ENCODE measurements at places on chromosomes 2 and 18.
A peak's percentile ranks its signal among the peaks of the same experiment; 100 is the strongest.

- DNase-seq = no peak
Measured at GRCh38 chr18:55420665-55421307, 167.2 kb downstream of the TCF4 start.

- DNase-seq = peak; percentile 59
Measured at GRCh38 chr2:236052926-236053821, 115.0 kb downstream of the GBX2 start.

DNA sequence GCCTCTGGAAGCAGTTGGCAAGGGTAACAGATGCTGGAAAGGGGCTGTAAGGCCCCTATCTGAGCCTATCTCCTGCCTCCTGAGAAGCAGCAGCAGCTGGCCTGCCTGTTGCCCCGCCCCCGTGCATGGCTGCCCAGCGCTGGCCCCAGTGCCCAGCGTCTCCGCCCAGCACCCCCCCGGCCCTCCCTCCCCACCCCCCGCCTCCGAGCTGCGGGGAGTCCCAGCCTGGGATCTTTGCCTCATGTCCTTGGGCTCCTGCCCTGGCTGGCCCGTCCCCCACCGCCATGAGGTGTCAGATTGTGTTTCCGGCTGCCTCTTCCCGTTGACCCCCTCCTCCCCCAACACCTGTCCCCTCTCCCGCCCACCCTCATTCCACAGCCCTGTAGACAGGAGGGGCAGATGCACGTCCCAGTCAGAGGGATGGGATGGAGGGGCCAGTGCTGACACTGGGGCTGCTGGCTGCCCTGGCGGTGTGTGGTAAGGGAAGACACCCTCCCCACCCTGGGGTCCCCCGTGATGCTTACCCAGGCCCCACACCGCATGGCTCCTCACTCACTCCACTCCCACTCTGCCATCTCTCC is at the start of gene CHRND:
Gene CHRND, plus strand, starts transcription at position 370 of the 581 bp plus-strand sequence. Its CDS starts 56 bp downstream, at position 426.
- DNase-seq = no peak

DNA sequence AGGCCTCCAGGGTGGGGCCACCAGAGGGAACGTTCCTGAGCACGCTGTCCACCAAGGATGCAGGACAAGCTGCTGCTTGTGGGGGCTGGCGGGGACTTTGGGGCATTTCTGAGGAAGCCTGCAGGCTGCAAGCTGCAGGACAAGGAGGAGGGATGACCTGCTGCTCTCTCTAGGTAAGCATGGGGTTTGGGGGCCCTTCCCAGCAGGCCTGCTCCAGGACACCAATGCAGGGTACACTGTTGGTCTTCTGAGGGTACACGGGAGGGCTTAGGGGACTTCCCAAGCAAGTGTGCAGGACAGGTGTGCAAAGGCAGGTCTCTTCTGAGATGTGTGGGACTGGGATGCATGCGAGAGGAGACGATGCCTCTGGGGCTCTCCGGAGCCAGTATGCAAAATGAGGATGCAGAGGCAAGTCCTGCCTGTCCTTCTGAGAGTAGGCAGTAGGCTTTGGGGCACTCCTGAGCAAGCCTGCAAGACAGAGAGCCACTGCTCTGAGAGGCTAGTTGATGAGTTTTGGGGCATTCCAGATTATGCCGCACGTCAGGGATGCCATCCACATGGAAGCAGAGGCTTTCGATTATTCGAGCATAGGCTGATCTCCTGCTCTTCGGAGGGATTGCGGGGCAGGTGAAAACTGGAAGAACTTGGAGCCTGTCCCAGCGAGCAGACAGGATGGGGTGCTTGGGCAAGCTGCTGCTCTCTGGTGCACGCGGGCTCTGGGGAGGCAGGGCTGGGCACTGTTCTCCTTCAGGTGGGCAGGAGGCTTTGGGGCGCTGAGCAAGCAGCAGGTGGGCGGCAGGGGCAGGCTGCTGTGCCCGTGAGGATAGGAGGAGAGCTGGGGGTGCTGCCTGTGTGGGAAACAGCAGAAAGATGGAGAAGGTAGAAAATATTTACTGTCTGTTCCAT is 44.6 kb downstream of the CNGA3 start:
- no peak for DNase-seq

DNA sequence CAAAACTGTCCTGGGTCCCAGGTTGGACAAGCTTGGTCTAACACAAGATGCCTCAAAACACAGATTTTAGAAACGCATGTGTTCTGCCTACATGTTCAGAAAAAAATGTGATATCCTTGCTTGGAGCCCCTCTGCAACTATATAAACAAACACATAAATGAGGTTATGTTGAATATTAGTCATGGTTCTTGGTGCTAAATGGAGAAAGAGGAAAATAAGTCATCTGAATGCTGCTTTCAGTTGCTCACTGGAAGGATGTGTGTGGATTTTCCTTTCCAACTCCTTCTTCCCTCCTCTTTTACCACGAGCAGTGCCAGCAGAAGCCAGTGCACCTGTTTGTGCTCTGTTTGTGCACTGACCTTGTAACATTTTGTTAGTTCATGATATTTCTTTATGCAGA is 85.3 kb downstream of the PIEZO2 start:
- no peak for DNase-seq

DNA sequence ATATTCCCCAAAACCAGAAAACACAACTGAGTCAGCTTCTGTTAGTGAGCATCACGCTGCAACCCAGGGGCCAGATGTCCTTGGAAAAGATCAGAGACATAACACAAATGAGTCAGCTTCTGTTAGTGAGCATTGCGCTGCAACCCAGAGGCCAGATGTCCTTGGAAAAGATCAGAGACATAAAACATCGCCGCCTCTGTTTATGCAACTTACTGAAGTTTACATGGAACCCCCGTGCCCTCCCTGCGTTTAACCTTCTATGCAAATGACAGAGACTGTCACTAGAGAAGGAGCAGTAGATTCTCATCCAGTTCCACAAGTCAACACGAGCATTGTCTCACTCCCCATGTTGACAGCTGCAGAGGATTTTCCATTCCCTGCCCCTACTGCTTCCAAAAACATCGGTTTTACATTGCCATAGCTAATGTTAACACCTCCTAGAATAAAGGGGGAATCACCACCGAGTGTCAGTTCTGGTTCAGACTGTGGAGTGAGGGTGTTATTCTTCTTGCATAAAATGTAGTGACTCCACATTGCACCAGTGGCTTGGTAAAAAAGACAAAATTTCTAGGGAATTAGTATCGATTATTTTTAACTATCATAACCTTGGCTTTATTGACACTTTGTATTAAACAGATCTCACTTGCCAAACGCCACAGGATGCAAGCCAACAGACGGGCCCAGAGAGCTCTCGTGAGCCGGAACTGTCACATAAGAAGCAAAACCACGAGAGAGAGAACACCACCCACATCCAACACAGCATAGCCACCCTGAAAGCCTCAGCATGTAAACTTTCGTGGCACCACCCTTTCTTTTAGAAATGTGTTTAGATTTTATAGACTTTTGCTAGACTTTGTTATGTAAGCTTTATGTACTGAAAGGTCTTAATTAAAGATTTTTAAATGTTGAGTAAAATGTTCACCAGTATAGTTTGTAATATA is 87.7 kb downstream of the SH3YL1 start:
- DNase-seq = no peak

DNA sequence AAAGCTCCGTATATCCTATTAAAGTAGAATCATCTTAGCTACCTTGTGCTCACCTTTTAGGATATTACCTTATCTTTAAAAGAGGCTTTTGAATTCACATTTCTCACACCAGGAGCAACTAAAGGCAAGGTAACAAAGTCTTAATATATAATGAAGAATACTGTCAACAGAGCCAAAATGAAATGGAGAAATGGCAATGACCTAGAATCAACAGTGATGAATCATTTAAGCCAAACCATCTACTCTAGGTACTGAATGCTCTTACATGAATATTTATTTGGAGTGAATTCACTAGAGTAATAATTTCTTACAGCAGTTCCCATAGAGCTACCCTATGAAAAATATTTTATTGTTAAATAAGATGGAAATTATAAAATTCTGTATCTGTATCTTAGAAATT is 421.0 kb downstream of the RND3 start:
- DNase-seq = no peak

DNA sequence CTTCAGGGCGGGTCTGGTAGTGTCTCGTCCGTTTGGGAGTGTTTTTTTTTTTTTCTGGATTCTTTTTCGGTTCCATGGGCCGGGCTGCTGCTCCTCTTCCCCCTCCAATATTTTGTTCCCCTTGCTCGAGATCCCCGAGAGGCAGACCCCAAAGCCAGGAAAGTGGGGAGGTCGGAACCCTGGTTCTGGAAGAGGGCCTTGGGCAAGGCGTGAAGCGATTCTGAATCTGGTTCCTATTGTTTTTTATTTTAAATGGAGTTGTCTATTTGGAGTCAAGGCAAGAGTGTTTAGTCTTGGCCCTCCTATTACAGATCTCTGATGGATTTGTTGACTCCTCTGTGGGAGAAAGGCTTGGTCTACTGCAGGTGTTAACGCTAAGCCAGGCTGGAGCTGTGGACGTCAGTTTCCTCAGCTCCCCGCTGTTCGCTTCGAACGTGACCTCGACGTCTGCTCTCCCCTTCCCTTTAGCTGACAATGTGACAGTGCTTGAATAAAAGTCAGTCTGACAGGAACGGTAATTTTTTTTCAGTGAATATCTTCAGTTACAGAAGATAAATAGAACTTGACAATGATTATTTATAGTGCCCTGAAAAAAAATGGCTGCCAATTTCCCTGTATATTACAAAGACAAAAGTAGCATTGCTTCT is 683 bp upstream of the DNAJC27 start:
- no peak for DNase-seq

GRCh38 chr2:69465513-69466456 is 28.6 kb upstream of the NFU1 start:
- no peak for DNase-seq

DNA sequence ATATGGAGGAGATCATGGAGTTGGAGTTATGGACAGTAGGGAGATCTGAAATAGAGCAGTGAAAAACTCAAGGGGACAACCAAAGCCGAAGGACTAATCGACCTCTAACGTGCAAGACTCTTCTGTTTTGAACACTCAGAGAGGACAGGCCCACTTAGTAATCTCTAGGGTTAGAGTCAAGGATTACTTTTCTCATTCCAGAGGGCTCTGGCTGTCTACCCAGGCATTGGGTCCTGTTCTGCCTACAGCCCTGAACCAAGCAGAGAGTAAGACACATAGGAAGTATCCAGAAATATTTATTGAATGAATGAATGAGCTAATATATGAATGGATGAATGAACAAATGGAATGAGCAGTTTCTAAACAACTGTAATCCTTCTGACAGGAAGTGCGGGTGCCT is 50.3 kb upstream of the PKDCC start:
- DNase-seq = no peak

GRCh38 chr2:168138901-168139300 is 108.5 kb downstream of the STK39 start:
- no peak for DNase-seq

DNA sequence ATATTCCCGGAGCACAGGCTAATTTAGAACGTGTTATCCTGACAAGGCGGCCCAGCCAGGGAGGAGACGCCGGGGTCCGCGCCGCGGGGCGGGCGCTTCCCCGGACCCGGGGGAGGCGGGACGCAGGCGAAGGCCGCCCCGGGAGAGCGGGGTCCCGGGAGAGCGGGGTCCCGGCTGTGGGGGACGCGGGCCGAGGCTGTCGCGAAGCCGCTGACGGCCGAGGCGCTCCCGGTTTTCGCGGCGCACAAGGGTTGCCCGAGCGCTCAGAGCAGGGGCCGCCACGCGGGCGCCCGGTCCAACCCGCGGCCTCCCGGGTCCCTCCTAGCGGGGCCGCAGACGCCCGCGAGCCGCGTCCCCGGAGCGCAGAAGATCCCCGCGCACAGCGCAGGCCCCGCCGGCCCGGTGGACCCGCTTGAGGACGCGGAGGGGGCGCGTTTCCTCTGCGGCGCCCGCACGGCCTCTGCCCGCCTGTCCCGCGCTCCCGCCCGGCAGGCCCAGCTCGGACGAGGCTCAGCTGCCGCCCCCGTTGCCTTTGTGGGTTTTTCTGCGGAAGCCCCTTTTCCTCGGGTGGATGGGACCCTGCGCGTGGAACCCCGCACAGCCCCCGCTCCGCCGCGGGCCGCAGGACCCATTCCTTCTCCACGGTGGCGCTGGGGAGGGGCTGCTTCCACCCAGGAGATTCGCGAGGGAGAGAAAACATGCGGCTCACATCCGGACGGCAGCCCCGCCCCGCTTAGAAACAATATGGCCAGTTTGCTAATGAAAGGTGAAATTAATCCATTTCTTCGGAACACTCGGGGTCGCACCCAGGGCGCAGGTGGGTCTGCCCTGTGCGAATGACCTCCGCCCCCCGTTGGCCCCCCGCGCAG is 9.6 kb upstream of the KCNG2 start:
- DNase-seq = peak; percentile 66

GRCh38 chr2:126714191-126714965 is 58.4 kb downstream of the GYPC start:
- peak; percentile 11 for DNase-seq

DNA sequence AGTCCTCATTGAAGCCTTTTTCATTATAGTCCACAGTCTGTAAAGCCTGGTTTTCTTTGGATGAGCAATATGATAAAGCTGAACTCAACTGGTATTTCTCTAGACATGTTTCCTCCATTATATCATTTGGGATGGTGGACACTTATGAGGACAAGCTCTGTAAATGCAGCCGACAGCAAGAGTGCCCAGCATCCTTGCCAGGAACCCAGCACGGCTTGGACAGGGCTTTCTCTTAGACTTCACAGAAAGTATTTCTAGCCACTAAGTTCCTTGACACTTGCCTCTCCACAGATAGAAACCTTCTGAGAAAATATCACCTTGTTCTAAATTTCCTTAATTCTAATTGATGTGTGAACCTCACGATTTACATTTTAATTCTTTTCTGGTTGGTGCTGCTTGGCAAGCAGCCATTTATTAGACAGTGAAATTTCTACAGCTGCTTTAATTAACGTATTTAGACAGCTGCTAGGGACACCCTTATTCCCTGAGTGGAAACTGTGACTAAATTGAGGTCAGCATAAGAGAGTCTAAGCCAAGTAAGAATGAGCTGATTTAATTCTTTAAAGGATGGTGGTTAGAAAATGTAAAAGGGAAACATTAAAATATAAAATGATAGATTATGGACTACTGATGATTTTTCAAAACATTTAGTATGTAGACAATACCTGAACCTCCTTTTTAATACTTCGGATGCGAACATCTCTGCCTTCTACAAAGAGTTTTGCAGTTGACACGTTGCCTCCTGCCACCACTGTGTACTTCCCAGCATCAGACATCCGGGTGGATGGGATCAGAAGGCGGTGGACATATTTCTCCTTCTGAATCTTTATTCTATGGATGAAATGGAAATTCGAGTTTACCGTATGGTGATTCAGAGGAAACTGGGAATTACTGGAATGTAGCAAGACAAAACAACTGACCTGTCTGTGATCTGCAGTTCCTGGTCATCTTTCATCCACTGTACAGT is 39.8 kb downstream of the TTN start:
- no peak for DNase-seq

DNA sequence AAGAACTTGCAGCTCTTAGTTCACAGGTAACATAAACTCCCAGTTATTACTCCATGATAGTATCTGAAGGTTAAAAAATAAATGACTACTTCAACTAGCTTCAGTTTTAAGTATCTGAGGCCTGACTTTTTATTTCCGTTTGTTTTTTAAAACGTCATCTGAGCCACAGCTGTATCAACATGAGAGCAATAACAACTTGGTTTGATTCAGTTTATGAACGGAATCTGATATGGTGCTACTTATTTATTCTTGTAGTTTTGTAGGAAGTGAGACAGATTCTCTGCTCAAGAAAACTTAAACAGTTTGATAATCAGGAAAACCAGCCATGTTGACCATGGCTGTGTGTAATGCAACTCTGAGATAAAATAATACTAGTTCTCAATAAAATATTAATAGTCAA is 34.9 kb downstream of the NAB1 start:
- DNase-seq = no peak

- no peak for DNase-seq
Measured at GRCh38 chr18:22839340-22839821, 93.7 kb upstream of the RBBP8 start.
